ENCODE measurements at places on chromosomes 11 and 22.

DNA sequence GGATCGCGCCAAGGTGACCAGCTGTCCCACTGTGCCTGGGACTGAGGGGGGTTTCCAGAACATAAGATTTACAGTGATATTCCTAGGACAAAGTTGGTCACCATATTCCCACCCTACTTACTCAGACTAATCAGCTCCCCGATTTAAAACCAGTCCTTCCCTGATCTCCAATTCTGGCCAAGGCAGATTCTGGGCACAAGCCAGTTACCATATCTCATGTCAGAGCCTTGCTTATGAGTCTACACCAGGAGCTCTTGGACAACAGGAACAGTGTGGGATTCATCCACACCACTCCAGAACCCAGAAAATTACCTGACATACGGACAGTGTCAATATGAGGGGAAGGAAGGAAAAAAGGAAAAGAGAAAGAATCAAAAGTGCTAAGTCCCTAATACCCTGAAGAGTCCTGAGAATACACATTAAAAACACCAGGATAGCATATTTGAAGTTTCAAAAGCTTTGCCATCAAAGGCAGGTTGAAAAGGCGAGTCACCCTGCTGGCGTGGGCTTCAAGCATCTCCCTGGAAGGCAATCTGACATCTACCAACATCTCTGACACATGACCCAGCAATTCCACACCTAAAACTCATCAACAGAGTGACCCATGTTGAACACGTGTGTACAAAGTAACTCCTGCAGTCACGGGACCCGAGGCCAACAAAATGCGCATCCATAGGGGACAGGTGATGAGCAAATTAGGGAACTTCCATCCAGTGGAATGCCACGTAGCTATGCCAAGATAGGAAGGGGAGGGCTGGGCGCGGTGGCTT lies 8.0 kb upstream of the IL2RB start:
- DNase-seq, result no peak

GRCh38 chr11:119293461-119293860 lies 23.5 kb downstream of the MCAM start:
- DNase-seq, result no peak

DNA sequence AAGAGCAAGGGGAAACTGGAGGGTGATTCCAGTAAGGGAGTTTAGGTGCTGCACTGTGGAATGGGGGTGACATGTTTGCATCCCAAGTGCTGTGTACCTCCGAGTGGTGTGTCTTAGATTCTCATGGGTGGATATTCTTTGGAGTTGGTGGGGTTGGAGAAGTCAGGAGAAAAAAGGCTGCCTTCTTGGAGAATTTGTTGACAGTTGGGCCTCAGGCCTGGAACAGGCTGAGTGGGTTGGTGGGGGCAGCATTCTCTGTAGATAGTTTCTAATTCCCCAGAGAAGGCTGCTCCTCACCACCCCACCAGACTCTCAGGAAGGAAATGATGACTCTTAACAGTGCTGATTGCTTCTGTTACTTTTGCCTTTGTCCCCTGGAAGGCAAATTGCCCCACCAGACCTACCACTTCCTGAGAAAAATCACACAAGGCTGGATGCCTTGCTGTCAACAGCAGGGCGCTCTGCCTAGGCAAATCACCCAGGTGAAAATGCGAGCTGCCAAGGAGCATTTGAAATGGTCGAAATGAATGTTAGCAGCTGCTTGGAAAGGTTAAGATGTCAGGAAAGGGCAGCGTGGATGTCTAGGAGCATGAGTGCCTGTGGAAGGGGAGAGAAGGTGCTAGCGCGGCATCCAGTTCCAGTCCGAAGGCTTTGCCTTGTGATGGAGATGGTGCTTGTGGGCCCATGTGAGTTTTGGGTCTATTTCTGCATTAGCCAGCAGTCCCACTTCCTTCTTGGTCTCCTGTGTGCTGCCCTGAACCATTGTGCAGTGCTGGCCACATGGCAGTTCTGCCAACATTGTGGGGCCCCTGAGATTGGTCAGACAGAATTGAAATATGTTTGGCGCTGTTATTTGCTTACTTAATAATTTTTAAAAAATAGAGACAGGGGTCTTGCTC lies 29.7 kb upstream of the SORL1-AS1 start:
- DNase-seq, result no peak

GRCh38 chr11:35583843-35584242 lies 34.4 kb upstream of the FJX1 start:
- DNase-seq, result no peak

- no peak for DNase-seq
Observed at GRCh38 chr22:44358709-44359440, 46.1 kb upstream of the SHISAL1 start.

DNA sequence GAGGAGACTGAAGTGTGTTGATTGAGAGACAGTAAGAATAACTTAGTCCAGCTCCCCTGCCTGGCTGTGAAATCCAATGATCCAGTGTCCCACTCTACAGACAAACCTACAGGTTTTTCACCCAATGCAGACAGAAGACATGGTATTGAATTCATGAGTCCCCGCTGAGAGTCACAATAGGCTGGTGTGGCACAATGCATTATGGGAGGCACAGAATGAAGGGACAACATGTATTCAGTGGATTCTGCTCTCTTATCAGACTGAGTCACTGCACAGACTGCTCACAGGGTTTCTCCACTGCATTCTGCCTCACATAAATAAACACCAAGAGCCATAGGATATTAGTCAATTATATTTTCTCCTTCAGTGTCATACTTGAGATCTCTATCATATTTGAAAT lies 55.2 kb upstream of the TOP3B start:
- no peak for DNase-seq

GRCh38 chr11:40162901-40163883 lies 1296.3 kb downstream of the LRRC4C start:
- DNase-seq, result no peak

DNA sequence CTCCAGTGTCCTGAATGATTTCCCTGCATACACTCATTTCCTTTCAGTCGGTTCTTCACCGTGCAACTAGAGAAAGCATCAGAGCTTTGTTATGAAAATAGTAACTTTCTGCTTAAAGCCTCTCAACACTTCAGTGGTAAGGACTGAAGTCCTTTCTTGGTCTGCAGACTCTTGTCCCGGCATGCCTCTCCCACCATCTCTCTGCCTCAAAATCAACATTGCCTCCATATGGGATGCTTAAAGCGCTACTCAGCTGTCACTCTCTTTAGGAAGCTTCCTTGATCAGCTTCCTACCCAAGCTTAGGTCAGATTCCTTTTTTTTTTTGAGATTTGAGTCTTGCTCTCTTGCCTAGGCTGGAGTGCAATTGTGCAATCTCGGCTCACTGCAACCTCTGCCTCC lies 36.7 kb downstream of the APLP2 start:
- DNase-seq, result no peak

DNA sequence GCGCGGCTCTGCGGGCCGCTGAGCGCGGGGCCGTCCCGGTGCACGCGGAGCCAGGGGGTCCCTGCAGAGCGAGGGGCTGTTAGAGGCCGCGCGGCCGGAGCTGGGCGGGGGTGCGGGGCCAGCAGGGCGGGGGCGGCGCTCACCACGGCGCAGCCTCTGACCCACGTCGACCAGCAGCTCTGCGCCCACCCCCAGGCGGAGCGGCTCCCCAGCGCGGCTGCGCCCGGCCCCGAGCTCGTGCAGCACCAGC lies 385 bp upstream of the SCO2 start:
- DNase-seq, result no peak

GRCh38 chr11:61281581-61282250 lies 13.4 kb downstream of the VWCE start:
- no peak for DNase-seq

DNA sequence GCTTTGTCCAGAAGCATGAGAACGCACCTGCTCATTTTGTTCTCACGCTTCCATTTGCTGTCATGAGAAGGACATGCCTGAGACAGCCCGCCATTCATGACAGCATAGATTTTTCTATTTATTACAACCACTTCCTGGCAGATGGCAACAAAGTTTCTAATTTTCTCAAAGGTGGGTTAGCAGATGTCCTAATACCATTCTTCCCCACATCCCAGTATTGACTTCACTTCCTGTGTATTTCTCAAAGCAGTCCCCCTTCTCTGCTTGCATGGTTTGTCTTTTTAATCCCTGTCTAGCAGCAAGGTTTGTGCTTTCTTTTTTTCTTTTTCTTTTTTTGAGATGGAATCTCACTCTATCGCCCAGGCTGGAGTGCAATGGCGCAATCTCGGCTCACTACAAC lies 94.3 kb downstream of the ISX start:
- DNase-seq, result no peak

- no peak for DNase-seq
Observed at GRCh38 chr11:96990914-96991313, 601.1 kb downstream of the JRKL start.

GRCh38 chr11:121924191-121924590 lies 191.8 kb downstream of the BLID start:
- DNase-seq, result no peak

DNA sequence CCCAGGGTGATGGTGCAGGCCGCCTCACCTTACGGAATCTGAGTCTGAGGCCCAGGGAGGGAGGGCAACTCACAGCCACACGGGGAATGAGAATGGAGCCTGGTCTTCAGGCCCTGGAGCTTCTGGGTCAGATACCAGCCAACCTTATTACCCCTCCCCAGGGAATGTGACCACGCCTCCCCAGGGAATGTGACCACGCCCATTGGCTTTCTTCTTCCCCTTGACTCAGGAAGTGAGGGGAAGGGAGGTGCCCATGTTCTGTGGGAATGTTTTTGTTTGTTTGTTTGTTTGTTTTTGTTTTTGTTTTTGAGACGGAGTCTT lies 57.5 kb upstream of the RBFOX2 start:
- no peak for DNase-seq

DNA sequence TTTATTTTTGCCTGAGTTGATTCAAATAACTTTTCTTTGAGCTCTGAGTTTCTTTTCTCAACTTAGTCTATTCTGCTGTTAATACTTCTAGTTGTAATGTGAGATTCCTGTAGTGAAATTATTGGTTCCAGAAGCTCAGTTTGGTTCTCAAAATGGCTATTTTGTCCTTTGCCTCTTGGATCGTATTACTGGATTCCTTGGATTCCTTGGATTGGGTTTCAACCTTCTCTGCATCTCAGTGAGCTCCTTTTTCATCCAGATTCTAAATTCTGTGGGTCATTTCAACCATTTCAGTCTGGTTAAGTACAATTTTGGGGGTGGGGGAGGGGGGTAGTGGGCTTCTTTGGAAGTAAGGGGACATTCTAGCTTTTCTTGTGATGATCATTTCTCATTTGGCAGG lies 341.1 kb upstream of the CNTN5 start:
- DNase-seq, result no peak

GRCh38 chr11:35088676-35089075 lies 50.3 kb upstream of the CD44 start:
- DNase-seq, result peak; percentile 27

GRCh38 chr11:36688571-36689291 lies 90.7 kb upstream of the RAG2 start:
- no peak for DNase-seq

DNA sequence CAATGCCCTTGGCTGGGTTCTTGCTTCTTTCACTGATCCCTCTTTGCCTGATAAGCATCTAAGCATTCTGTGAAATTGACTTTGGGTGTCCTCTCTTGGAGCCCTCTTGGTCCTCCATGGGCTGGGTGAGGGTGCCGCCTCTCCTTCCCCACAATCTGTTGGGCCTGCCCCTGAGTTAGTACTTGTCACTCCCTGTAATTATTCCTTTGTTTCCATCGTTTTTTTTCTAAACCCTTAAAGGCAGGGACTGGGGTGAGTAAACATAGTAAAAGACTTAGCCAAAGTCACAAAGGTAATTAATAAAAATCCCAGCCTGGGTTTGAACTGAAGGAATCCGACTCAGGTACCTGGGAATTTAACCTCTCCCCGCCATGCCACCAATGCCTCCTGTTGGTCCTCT lies 188.1 kb downstream of the MYO18B start:
- no peak for DNase-seq

GRCh38 chr11:77259641-77260040 lies 41.8 kb downstream of the GDPD4 start:
- no peak for DNase-seq

- no peak for DNase-seq
Observed at GRCh38 chr22:49993649-49994360, 18.8 kb downstream of the IL17REL start.

GRCh38 chr11:61659413-61660196 lies 20.6 kb upstream of the DAGLA start:
- DNase-seq, result no peak

GRCh38 chr22:46379066-46379930 lies 43.8 kb downstream of the TRMU start:
- DNase-seq, result no peak

GRCh38 chr11:86955111-86955360 lies 159 bp downstream of the FZD4 start:
- DNase-seq, result no peak

DNA sequence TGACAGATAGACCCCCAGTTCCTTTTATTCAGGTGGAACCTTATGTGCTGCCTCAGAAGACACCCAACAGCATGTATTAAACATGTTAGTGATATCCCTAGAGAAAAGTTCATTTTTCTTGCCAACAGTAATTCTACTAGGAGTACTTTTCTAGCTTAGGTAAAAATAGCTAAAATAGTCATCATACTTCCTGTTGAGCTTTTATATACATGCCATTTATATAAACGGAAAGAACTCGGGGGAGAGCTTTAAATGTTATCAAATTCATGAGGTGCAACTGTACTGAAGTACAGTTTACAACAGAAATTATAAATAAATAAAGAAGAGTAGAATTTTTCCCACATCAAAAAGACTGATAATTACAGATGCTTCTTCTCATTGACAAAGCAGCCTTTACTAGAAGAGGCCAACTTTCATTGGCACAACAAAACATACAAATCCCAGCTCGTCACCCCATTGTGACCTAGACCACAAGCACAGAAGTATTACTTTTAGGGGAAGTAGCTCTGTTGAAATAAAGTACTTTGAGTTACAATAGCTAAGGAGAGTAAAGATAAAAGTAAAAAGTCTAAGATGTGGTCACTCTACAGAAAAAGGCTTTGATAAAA lies 59.1 kb upstream of the POU2AF2 start:
- DNase-seq, result no peak

DNA sequence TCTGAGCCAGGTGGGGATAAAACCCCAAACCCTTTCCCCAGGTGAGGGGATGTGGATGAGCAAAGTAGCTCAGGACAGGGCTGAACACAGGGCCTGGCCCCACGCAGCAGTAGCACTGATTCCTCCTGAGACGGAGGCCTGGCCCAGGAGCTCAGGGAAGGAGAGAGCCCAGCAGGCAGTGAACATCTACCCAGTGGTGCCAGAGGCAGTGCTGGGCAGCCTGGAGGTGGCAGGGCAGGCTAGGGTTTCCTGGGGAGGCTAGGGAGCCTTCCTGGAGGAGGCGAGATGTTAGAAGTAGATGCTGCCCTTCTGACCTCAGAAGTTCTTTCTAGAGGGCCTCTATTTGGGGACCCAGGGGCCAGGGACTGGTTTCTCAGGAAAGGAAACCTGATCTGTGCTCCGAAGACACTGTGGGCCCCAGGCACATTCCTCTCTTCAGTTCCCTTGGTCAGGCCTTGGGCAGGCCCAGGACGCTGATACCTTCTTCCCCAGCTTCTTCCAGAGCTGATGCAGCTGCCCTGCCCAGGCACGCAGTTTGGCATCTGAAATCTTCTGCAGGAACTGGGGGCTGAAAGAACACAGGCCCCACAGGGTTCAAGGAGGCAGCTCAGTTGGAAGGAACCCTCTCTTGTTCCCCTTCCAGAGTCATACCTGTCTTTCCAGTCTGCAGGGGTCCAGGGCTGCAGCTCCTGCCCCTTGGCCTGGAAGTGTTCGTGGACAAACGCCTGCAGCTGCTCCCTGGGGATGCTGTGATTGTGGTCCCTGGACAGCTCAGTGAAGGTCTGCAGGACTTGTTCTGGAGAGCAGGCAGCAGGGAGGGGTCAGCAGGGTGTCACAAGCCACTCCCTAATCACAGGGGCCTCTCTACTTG lies 16.8 kb downstream of the TREH start:
- no peak for DNase-seq

GRCh38 chr11:73047773-73048371 lies 94.2 kb downstream of the FCHSD2 start:
- no peak for DNase-seq

- DNase-seq, result no peak
Observed at GRCh38 chr11:3147257-3147619, 17.9 kb downstream of the OSBPL5 start.
